ENCODE measurements at places on chromosomes 4 and X.

GRCh38 chr4:3747581-3747904 is 18.6 kb upstream of the ADRA2C start:
- no peak for DNase-seq

DNA sequence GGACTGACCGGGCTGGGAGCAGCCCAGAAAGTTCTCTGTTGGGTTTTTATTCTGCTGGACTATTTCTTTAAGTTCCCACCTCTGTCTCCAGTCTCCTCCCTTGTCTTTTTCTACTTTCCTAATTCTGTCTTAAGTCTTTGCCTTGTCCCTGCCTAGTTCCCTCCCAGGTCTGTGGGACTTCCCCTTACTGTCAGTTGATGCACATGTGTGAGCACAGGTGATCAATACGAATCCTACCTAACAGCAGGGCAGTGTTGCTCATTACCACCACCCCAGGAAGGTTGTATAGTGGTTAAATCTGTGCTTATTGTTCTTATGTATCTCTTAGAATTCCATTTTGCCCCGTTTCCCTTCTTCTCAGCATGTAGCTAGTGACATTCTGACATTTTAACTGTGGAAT is 62.1 kb downstream of the GALNTL6 start:
- no peak for DNase-seq

- DNase-seq: no peak
Observed at GRCh38 chr4:112517067-112517634, 1.2 kb upstream of the NEUROG2 start.

GRCh38 chr4:104022831-104023230 is 303.0 kb upstream of the TACR3 start:
- no peak for DNase-seq

GRCh38 chr4:6124386-6125102 is 75.8 kb downstream of the JAKMIP1 start:
- DNase-seq: no peak

GRCh38 chr4:42915484-42915883 is 23.0 kb downstream of the GRXCR1 start:
- no peak for DNase-seq

DNA sequence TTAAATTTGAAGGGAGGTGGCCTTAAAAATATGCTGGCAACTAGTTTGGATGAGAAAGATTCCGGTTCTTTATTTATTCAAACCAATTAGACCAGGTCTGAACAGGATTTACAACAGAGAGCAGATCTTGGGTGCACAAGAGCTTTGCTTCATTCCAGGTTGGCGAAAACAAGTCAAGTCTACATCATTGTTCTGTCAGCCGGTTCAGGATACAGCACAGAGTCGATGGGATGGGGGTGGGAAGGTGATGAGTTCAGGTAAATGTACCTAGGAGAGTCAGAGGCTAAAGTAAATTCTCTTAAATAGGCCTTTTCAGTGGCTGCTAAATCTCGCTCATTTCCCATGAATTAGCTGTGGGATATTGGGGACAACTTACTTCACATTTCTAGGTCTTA is 882 bp upstream of the STIM2 start:
- no peak for DNase-seq

DNA sequence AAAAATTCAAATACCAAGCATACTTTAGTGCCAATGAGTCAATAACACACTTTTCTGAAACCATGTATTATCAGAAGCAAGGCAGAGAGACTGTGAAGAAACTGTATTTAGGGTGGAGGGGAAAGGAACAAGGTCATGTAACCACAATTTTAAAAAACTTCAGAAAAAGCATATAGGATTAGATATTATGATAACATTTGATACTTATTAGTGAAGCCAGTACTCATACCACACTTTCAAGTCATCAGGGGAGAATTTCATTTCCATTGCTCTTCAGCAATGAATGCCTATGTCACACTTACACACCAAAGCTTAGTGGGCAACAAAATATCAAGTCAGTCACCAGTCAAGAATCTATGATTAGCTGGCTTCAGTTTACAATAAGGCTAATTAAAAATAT is 602.2 kb downstream of the IL15 start:
- peak; percentile 56 for DNase-seq

GRCh38 chr4:7256984-7257810 is 64.9 kb downstream of the SORCS2 start:
- no peak for DNase-seq

- peak; percentile 73 for DNase-seq
Observed at GRCh38 chr4:37837446-37837845, 11.0 kb downstream of the PGM2 start.

- DNase-seq: peak; percentile 77
Observed at GRCh38 chr4:38889143-38889542, 21.5 kb downstream of the FAM114A1 start.

DNA sequence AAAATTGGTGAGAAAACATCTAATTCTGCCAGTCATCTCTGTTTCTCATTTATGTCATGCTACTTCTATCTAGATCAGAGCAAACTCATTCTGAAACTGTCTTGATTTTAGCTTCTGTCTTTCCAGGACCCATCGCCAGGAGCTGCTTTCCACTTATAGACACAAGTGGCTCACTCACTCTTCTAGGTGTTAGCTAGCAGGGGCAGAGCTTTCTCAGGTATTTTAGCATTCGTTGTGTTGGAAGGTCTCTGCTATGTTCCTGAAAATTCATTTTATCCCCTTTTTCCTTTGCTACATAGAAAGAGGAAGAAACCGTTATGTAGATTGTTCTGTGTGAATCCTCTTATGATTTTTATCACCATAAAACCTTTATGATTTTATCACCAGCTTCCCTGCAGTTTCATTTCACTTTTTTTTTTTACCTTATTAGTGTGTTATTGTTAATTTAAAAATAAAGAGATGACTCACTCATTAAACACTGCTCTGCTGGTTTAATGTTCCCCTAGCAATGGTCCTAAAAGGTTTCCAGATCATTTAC is 246.6 kb upstream of the AADAT start:
- DNase-seq: no peak

- DNase-seq: no peak
Observed at GRCh38 chrX:85998954-85999353, 48.4 kb downstream of the CHM start.

- DNase-seq: no peak
Observed at GRCh38 chr4:183872531-183872930, 32.6 kb upstream of the STOX2 start.

GRCh38 chr4:35982318-35982717 is 262.0 kb downstream of the ARAP2 start:
- DNase-seq: no peak

- peak; percentile 83 for DNase-seq
Observed at GRCh38 chr4:38867478-38868058, at the start of gene FAM114A1. Gene FAM114A1 (plus strand): TSS chr4:38867806. CDS start chr4:38878079, 10,273 bp downstream.

DNA sequence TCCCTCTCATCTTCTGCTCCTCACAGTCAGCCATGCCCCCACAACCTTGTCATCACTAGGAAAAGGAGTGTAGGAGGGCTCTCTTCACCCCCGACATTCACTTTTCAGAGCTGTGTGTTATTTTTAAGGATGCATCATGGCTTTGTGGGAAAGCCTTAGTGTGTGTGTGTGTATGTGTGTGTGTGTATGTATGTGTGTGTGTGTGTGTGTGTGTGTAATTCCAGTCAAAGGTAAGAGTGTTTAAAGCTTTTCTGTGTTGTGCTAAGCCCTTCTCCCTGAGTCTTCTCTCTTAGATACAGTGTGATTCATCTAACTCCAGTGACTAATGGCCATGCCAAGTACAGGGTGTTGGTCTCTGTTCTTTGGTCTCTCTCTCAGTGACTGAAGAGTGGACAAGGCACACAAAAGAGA is 76.6 kb downstream of the CHIC2 start:
- peak; percentile 44 for DNase-seq

- DNase-seq: no peak
Observed at GRCh38 chr4:126757219-126757618, 875.5 kb upstream of the INTU start.

DNA sequence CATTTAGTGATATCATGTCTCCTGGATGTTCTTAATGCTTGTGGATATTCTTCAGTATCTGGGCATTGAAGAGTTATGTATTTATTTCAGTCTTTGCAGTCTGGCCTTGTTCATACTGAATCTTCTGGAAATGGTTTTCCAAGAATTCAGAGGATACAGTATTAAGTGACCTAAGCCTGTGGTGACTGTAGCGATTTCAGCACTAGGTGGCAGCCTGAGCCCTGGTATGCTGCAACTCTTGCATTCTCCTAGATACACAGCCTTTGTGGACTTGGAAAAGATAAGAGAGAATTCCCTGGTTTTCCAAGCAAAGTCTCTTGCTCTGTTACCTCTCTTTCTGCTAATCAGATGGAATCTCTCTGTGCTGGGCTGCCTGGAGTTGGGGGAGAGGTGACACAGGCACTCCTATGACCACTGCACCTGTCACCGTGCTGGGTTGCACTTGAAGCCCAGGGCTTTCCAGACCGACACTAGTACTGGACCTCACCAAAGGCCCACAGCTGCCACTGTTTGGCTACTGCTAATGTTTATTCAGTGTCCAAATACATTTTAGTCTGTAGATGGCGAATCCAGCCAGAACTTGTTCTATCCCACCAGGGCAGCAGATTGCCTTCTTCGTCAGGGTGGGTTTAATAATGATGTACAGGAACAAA is 19.3 kb upstream of the SPIN2A start:
- DNase-seq: peak; percentile 4

DNA sequence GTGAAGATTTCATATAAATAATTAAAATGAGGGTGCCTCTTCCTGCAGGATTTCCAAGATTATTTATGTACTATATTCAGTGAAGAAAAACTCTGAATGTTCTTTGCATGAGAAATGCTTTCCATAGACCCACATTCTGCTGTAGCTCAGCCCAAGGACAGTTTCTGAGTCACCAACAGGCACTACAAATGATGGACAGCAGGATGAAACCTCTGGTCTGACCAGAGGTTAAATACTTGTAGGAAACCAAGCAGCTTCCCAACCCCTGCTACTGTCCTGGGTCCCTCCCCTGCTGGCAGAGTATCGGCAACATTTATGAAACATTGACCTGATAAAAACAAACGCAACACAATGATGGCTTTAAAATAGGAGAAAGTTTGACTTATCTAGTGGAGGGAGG is 73.1 kb downstream of the CXXC4 start:
- no peak for DNase-seq

- no peak for DNase-seq
Observed at GRCh38 chr4:13266687-13267086, 217.5 kb downstream of the RAB28 start.

DNA sequence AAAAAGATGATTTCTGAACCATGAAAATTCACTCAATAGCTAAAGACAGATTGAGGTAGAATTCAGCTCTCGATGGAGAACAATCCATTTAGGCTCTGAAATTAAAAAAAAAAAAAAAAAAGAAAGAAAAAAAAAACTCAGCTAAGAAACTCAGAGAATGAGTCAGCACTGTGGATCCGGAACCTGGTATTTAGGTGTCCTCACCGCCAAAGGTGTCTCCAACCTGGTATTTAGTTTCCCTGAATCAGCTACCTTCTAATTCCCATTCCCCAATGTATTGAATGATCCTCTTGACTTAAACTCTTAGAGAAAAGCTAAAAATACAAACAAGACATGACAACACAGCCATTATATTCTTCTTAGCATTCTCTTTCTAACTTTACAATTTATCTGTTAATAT is 150.3 kb upstream of the RASGEF1B start:
- no peak for DNase-seq

GRCh38 chrX:97332963-97333362 is 449.3 kb downstream of the RPA4 start:
- peak; percentile 3 for DNase-seq

Data from HCEC 1CT (cell line).